CD4-positive, alpha-beta T cell treated with Interleukin-17A for 4 hours (primary cell): ENCODE measurements at places on chromosomes 5 and 9.
A peak's percentile ranks its signal among the peaks of the same experiment; 100 is the strongest.

DNA sequence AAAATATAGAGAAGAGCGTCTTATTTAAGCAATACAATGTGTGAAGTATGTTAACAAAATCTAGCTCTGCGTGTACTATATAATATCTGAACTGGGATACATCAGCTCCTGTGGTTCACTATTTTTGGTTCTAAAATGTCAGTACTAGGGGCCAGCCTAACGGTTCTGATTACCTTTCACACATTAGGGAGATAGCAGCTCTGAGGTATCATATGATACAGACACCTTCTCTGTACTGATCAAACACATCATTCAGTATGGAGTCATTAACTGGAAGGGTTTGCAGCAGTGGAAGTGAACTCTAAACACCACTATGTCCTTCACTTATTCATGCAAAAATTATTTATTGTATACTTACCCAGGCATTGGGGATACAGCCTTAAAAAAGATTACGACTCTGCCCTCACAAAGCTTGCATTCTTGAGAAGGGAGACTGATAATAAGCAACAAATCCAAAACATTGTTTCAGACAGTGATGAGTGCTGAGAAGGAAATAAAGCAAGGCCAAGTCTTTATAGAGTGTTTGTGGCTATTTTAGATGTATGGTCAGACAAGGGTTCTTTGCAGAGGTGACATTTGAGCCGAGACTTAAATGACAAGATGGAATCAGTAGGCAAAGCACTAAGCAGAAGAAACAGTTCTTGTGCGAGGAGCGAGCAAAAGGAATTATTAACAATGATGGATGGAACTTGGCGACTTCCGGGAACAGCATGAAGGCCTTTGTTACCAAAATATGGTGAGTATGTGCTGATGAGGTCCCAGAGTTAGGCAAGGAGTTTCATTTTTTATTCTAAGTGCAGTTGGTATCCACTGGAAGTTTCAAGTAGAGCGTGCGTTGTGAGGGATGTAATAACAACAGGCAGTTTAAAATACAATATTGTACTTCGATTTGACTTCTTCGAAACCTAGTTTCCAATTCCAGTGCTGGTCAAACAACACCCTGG is 1.8 kb upstream of the LNPEP start:
- DNase-seq: peak; percentile 31

GRCh38 chr5:55372130-55372925 is 64.5 kb downstream of the MTREX start:
- DNase-seq: no peak

GRCh38 chr9:37897665-37898064 is 6.3 kb downstream of the SLC25A51 start:
- DNase-seq: no peak

GRCh38 chr9:37301042-37301853 is 121.2 kb upstream of the GRHPR start:
- DNase-seq: no peak

- no peak for DNase-seq
Measured at GRCh38 chr5:34687269-34688011, 31.3 kb downstream of the RAI14 start.

GRCh38 chr9:28456861-28457260 is 883.6 kb upstream of the C9orf72 start:
- DNase-seq: no peak

- DNase-seq: no peak
Measured at GRCh38 chr5:87909382-87909781, 359.3 kb downstream of the TMEM161B start.

- no peak for DNase-seq
Measured at GRCh38 chr5:136030252-136030651, 1.5 kb downstream of the TGFBI start.

DNA sequence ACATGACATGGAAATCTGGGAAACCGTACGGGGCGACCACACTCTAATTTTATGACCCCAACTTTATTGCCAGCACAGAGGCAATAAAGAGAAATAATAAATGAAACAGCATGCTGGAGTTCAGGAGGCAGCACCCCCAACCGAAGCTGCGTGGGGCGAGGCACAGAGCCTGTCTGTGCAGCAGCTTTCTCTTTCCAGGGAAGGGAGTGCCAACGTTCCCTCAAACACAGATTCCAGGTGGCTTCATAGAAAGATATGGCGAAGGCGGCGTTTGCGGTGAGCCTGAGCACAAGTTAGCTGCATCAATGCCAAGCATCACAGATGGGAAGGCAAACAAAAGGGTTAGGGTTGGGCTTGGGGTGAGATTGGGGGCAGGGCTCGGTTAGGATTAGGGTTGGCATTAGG is 114.8 kb downstream of the HSD17B3 start:
- no peak for DNase-seq

GRCh38 chr5:67998709-67999261 is 216.8 kb upstream of the PIK3R1 start:
- no peak for DNase-seq

GRCh38 chr9:20786807-20787206 is 102.7 kb downstream of the FOCAD start:
- DNase-seq: no peak

DNA sequence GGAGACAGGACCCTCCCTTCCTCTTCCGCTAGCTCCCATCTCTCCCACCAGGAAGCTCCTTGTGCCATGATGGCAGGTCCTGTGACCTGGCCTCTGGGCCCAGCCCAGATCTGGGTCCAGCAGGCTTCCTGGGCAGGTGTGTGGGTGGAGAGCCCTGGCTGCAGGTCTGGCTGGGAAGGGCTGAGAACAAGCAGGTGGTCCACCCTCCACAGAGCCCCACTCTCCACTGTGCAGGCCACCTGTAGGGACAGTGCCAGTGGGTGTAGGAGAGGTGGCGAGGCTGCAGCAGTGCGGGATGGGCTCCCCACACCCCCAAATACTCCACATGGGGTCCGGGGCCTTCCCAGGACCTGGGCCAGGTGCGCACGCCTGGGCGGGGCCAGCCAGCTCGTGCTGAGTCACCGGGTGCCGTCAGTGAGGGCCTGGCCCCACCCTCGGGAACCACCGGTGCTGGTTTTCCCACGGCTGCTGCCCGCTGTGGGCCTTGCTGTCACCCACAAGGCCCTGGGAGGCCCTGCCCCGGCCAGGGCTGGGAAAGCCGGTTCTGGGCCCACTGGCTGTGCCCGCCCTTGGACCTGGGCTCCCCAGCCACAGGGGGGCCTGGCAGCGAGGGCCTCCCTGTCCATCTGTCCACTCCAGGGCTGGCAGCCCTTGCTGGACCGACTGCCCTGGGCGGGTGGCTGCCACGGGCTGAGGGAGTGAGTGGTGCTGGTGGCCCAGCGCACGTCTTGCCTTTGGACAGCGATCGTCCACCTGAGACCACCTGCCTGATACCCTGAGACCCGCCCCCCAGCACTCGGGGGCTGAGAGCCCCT is 9.3 kb upstream of the NRARP start:
- DNase-seq: peak; percentile 45

DNA sequence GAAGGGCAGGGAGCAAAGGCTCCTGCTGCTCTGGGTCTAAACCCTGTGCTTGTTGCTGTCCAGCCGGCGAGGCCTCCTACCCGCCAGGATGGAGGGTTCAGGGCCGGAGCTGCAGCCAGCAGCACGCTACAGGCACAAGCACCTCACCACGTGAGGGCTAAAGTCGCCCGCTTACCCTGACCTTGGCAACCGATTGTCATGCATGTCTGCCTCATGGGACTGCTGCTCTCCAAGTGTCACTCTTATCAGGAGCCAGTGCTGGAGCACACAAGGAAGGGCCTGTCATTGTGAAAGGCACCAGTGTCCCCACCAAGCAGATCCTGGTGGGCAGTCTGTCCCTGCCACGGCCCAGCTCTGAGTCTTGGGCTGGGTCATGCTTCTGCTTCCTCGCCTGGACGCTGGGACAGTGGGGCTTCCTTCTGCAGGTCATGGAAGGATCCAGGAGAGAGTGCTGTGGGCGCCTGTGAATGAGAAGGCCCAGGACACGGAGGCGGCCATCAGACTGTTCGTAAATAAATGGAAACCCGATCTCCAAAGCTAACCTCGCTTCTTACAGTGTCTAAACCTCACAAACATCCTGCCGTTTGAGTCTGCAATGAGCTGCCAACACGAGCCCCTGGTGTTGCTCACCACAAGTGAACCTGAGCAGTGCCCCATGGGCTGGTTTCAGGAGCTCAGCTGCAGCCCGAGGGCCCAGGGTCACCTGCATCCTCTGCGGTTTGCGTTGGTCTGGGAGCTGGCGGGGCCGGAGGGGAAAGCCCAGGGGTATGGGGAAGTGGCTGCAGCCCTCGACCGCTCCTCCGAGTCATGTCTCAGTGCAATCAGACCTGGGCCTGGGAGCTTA is 58.2 kb upstream of the RXRA start:
- no peak for DNase-seq

DNA sequence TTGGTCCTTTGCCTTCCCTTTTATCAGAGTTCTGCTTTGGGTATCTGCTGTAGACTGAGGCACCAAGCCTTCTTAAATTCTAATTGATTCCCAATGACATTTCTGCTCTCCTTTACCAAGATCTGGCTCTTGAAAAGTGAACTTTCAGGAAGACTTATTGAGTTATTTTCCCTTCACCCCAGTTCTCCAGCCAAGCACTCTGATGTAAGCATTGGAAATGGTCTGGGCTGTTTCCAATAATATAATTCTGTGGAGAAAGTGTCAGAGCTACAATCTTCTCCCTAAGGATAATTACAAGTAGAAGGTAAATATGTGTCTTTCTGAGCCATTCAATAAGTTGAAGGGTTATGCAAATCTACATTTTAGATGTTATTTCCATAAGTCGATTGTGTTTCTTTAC is 30.8 kb downstream of the BTF3 start:
- no peak for DNase-seq

DNA sequence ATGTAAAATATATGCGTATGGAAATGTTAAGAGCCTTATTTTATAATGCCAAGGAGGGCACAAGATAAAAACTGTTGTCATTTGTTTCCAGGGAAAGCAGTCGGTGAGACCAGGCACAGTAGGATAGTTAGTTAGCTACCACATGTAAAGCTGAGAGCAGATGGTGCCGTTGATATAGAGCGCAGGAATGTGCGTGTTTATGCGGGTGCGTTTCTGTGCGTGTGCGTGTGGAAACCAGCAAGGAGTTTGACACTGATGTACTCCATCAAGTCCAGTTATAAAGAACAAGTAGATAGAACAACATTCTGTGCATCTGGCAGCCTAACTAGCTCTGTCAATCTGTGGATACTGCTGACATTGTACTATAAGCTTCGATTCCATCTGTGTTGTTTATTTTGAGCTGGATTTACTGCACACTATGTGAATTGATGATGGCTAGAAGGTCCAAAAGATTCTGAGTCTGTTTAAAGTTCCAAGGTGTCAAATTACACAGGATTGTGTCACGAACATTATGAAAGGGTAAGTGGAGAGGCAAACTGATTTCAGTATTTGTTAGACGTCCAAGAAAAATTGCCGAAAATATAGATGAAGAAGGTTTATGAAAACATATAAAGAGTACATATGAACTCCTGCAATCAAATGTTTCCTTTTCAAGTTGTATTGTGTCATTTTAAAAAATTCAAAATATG is 494.9 kb upstream of the MEF2C start:
- DNase-seq: no peak

- no peak for DNase-seq
Measured at GRCh38 chr5:97476852-97477534, 293.9 kb upstream of the RIOK2 start.

DNA sequence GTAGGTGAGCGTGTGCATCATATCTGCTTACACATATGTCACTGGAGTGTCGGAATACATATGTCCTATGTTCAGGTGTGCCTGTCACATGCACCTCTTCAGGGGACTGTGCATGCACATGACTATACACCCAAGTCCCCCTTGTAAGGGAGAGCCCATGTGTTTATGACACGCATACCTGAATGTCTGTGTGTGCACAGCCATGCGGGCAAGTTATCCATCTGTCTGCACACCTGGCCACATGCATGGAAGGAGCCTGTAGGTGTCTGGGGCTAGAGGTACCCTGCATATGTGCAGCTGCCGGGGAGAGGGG is 622 bp upstream of the RGS14 start:
- no peak for DNase-seq

- DNase-seq: no peak
Measured at GRCh38 chr9:110116543-110116885, 91.4 kb downstream of the C9orf152 start.

GRCh38 chr9:116234081-116234480 is 80.5 kb downstream of the PAPPA start:
- DNase-seq: no peak

DNA sequence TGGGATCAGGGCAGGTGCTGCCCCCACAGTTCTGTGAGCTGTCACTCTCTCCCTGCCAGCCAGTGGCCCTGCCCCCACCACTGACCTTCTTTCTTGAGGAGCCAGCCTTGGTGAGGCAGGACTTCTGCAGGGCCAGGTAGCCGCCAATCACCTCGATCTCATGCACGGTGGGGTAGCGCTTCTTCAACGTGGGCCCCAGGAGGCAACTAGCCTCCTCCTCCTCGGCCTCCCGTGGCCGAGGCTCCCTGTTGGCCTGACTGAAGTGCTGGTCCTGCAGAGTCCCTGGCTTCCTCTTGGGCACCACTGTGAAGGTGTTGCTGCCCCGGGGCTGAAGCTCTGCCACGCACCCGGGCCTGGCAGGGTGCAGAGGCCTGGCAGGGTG is 1.6 kb downstream of the TPRN start:
- no peak for DNase-seq

- no peak for DNase-seq
Measured at GRCh38 chr5:122951658-122952057, 84.9 kb downstream of the PPIC start.

DNA sequence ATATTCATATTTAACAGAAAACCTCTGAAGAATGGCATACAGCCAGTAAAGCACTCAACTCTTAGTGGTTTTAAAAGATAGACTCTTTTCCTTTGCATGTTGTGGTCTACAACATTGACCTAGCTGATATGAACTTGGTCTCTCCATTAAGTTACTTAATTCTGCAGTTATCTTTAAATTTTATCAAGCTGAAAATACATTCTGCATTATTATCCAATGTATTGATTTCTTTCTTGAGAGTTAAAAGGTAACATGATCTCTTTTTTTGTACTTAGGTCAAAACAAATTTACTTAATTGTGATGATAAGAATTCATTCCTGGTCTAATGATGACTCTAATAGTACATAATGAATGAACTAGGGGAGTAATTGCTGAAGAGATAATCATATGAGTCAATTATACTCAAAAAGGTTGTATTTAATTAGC is 132.9 kb downstream of the STARD4 start:
- DNase-seq: no peak

DNA sequence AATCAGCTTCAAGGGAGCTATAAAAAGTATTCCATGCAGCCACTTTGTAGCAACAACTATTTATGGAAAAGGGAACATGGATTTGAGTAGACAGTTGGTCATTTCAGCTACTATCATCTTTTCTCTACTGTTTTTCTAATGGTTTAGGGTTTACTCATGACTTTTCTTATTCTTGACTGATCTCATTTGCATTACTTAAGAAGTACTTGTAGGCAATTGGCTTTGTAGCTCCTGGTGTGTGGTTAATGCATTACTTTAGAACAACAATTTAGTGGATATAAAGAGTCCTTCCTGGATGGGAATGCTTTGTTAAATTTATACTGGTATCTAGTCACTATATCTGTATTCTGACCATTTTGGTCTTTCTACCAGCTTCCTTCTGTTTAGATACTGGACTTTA is 59.8 kb upstream of the NTRK2 start:
- no peak for DNase-seq

DNA sequence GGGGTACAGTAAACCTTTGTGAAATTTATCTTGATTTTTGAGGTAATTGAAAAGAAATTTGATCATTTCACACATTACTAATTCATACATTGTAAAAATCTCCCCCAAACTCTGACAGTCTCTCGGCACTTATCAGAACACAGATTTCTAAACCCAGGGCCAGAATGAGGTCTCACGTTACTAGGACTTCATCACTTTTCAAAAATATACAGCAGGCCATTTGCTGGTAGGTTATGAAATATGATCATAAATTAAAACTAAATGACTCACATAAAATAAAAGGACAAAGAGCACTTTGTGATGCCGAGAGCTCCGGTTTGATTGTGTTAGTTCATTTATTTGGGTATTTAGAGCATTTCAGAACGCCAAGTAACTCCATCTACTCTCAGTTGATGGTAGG is 17.0 kb downstream of the MSX2 start:
- DNase-seq: no peak
